ENCODE measurements at places on chromosomes 6 and 20.

GRCh38 chr6:105819745-105820144, 266.4 kb upstream of the PRDM1 start:
- DNase-seq = no peak

DNA sequence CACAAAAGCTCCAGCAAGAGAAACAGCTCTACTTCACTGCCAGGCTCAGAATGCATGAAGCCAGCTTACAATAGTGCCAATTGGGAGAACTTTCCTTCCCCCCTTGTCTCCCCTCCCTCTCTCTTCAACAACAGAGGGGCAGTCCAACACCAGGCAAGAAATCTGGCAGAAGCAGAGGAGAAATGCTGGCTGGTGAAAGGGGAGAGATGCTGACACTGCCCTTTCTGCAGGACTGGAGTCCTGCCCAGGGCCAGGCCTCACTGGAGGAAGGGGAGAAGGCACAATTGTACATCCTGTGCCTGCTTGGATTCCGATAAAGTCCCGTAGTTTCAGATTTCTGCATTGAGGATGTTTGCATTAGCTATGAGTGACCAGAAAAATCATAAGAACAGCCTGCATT, 148.6 kb downstream of the LRRC1 start:
- DNase-seq = no peak

GRCh38 chr6:6730831-6731230, 142.3 kb downstream of the LY86 start:
- no peak for DNase-seq

DNA sequence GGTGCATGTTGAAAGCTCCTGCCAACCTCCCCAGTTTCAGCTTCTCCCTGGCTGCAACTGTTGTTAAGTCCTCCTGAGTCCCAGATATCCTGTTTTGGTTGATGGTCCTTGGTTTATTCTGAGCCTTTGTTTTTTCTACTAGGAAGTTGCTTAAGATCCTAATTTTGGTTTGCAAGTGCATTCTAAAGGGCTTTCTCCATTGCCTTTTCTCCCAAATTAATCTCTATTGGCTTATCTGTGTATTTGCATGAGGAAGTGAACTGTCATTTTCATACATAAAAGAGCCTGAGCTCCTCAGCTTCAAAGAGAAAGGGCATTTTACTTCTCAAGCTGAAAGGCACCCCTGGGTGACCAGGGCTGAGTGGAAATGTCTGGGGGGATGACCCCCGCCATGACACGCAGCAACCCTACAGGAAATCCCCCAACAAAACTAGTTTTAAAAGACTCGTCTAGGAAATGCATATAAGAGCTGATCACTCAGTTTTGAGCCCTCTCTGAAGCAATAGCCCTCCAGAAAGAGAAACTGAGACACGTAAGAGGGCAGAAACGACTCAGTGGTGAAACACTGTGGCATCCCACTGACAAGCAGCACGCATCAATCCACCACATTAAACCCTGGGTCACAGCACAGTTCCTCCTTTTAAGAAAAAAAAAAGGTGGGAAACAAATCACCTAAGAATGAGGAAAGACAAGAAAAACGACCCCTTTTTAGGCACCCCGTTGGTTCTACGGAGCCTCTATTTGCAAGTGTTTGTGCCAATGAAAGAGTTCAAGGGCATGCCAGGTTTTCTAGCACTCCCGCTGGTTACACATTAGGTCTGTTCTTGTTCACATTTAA, 140.9 kb downstream of the THBS2 start:
- DNase-seq = no peak

Measured in central memory CD8-positive, alpha-beta T cell (primary cell).